GM23338 (cell line): ENCODE measurements at places on chromosomes 7 and 10. TPM values are rescaled to one million over a fixed set of nuclear protein-coding genes. Genes with fewer than 3 reads are reported as not detected.

DNA sequence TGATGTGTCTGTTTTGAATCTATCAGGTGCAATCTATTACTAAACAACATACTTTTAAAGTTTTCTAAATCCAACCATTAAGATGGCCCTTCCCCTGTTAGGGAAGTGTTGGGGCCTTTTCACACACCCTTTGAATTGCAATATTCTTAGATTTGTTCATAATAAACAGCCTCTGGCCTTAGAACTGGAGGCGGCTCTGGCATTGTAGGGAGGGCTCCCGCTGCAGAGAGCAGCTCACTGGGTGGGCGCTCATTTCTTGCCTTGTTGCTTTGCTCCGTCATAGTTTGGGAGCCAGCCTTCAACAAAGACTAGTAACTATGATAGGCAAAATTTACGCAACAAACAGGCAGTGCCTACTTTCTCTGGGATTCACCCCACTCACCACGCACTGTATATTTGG lies 4.2 kb upstream of the HOXA10 start:
- no peak for DNase-seq

Gene ZCCHC24
- 2.0 and 2.9 TPM in 2 replicates for polyA plus RNA-seq

DNA sequence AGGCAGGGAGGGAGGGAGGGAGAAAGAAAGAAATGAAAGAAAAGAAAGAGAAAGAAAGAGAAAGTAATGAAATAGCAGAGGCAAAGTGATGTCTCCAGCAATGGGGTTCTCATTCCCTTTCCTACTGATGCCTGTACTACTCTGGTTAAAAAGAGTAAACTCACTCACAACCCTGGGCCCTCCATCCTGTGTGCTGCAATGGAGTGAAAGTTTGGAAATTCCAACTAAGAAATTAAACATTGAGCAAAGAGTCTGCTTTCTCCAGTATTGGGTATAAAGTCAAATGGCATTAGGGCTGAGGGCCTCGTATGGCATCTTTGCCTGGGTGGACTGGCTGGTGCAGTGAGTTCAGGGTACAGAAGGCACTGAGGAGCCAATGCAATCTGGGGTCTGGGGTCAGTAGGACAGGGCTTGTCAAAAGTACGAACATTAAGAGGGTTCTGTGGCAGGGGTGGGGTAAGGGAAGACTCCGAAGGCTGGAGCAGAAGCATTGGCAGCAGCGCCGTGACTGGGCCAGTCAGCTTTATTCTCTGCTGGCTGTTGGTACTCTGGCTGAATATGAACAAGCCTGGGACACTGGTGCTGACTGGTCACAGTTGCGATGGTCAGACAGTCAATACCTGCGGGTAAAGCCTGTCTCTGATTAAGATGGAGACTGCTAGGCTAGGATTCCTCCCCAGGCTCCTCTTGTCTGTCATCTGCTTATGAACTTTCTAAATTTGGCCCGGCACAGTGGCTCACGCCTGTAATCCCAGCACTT lies 24.1 kb upstream of the TNS3 start:
- no peak for DNase-seq

Gene CACNA2D1
- 5.5 and 7.0 TPM in 2 replicates for polyA plus RNA-seq

DNA sequence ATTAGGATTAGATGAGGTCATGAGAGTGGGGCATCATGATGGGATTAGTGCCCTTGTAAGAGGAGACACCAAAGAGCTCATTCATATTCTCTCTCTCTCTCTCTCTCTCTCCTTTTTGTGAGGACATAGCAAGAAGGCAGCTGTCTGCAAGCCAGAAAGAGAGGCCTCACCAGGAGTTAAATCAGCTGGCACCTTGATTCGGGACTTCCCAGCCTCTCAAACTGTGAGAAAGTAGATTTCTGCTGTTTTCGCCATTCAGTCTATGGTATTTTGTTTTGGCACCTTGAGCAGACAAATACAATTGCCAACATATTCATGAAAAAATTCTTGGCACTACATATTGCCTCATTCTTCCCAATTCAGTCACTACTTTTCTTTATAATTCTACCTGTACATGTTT lies 20.6 kb upstream of the ATAD1 start:
- no peak for DNase-seq

DNA sequence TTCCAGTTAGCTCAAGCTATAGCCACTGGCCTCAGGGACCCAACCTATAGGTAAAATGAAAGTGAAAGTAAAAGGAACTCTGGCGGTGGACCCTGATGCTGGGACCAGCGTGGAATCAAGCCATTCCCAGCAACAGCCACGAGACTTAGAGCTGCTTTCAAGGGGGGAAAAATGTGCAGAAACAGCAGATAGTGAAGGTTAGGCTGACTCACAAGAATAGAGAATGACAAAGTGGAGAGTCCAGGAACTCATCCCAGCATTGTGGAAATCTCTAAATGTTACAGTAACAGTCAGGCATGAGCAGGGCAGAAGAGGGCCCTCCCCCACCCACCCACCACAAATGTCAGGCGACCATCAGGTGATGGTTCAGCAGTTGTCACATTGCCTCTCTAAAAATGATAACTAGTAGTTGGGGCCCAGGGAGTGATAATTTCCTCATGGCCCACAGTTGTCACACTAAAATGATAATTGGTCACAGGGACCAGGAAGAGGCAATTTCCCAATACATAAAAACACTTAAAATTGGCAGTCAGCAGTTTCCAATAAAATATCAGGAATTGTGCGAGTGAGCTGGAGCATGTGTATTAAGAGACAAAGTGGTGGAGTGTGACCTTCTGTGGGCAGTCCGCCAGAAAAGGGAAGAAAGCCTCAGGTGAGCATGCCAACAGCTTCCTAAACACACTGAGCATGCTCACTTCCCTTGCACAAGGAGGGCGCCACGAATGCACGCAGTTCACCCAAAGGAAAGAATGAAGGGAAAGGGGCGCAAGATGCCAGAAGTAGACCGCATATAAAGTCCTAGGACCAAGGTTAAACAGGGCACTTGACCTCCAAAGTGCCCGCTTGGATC lies 129.8 kb upstream of the PPP1R3A start:
- DNase-seq = peak; percentile 23

Gene TMEM184A
- 0.03 and 0.18 TPM in 2 replicates for polyA plus RNA-seq

DNA sequence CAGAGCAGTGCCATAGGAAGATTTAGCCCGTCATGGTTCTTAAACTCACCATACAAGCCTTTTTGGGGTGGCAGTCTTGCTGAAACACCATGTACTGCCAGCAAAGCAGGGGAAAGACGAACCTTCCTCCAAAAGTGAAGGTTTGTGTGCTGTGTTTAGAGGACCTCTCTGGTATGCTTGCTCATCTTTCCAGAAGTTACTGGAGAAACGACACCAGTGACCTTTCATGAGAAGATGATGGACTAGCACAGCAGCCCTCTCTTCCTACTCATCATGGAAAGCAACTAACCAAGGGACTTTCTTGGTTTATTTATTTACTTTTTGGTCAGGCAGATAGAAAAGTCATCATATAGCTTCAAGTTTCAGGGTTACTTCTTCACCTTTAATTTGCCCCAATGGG lies 247.4 kb downstream of the PTEN start:
- DNase-seq = no peak

DNA sequence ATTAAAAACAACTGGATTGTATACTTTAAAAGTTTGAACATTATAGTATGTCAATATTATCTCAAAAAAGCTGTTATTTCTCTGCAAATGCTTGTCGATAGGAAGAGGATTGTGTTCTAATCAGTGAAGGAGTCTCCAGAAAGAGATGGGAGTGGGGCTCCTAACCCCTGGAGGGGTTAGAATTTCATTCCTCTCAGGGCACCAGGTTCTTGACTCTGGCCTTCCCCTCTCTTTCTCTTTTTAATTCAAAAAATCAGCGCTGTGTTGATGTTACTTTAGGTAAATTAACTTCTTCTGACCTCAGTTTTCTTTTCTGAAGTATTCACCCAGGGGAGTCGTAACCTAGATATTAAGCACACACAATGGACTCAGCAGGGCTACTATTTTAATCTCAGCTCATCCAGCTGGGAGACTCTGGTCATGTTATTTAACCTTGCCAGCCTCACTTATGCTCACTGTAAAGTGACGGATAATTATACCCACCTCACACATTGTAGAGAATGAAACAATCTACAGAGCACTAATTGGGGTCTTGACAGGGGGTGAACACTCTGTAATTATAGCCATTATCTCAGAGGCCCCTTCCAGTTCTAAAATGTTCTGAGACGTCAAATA lies 59.4 kb downstream of the GCC1 start:
- no peak for DNase-seq

Gene PLEKHA1
- 16.7 and 25.8 TPM in 2 replicates for polyA plus RNA-seq

DNA sequence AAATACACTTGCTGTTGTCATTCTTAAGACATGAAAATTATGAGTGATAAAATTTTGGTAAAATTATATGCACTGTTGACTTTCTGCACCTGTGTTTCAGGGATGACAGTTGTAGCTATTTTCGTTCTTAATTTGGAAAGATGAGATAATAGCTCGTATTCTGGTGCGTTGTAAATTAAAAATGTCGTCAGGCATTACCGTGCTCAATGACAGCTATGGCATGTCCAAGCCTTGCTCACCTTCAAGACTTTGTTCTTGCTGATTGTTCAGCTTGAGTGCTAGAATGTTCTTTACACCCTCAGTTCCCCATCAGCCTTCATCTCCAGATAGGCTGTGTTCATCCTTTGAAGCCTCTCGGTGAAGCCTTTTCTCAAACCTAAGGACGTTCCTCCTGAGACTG lies 21.5 kb downstream of the TRRAP start:
- no peak for DNase-seq

Gene PRTFDC1
- 7.6 and 9.1 TPM in 2 replicates for polyA plus RNA-seq

Gene MASTL
- polyA plus RNA-seq = 23.4 and 28.2 TPM in 2 replicates

GRCh38 chr7:16881844-16882243 lies at the start of gene AGR3:
TSS of gene AGR3 (minus strand) at chr7:16881983. CDS start at chr7:16878618, 3,365 bp downstream.
- DNase-seq = no peak

- DNase-seq = no peak
Measured at GRCh38 chr10:11678074-11678793, 63.9 kb upstream of the ECHDC3 start.

Gene CCDC172
- 17.6 and 20.6 TPM in 2 replicates for polyA plus RNA-seq

Gene AMZ1
- polyA plus RNA-seq = 2.0 and 4.5 TPM in 2 replicates

Gene SLC18A3
- polyA plus RNA-seq = 0.09 and 0.16 TPM in 2 replicates

DNA sequence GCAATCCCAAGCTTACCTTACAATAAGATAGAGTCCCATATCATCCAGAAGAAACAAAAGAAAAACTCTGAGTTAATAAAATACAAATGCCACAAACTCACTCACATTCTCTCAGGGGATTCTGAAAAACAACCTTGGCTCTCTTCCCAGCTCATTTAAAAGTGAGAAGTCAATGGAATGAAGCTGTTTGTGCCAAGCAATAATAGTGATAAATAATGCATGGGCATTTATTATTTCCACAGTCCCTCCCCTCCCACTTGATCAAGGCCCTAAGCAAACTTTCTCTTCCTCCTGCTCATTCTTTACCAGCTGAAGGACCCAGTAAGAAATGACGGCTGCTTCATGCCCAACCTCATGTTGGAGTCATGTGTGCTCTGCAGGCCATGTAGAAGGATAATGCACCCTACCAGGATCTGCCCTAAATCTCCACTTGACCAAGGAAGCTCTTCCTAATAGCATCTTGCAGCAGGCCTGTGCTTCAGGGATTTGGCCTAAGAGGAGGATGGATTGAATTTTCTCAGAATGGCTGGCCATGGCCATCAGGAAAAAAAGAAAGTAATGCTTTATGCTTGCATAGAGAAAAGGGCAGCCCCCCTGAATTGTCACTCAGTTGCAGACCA lies 451.3 kb downstream of the GPAM start:
- no peak for DNase-seq

DNA sequence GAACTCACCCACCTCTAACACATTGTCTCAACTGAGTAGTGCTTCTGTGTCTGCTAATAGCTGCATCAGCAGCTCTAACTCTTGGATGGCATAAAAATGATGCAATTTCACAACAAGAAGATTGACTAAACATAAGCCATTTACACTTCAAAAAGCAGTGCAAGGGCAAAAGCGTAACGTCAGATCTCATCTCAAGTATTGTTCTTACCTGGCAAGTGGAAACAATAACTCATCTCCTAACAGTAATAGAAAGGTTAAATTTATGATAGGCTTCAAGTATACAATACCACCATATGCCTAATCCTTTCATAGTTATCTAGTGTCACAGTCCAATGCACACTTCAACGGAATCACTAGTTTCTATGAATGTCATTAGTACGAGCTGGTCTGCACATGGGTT lies 14.8 kb downstream of the TPK1 start:
- DNase-seq = no peak

GRCh38 chr10:78716043-78716660 lies 352.6 kb upstream of the ZMIZ1 start:
- DNase-seq = no peak

DNA sequence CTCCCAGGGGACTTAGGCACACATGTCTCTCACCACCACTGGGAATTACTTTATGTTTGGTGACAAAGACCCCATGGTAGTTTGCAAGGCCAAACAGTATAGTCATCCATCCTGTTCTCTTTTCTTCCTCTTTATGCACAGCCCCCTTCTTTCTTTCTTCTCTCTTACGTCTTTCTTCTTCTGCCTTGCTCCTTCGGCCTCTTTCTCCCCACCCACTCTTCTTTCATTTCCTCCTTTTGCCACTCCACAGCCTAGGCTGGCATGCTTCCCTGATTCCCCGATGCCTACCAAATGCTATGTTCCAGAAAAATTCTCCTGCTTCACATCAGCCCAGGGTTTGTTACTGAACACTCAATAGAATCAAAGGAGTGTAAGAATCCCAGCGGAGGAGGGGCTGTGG lies 62.4 kb upstream of the MKLN1 start:
- DNase-seq = no peak

- no peak for DNase-seq
Measured at GRCh38 chr7:94439893-94440381, 45.2 kb downstream of the COL1A2 start.

- DNase-seq = peak; percentile 84
Measured at GRCh38 chr10:103476046-103476768, 2.8 kb downstream of the CALHM3 start.

GRCh38 chr7:51481421-51481820 lies 164.8 kb upstream of the COBL start:
- DNase-seq = no peak

GRCh38 chr10:46314071-46314470 lies 27.3 kb downstream of the ANTXRL start:
- no peak for DNase-seq

DNA sequence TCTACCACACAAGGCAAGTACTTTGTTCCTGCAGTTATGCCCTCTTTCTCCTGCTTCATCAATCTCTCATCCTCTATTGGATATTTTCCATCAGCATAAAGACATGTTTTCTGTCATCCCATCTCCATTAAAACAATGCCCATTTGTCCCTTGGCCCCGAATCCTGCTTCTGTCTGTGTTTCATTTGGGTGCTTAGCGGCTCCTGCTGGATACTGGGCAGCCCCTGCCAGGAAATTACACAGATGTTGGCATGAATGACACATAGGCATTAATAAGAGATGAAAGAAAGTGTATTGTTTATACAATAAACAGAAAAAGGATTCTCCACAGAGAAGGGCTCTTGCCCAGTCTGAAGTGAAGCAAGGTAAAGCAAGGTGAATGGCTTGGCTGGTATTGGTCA lies 765.3 kb downstream of the REEP3 start:
- DNase-seq = no peak

Gene ACTR3C
- polyA plus RNA-seq = 1.8 and 3.5 TPM in 2 replicates

Gene KCND2
- polyA plus RNA-seq = 7.1 and 8.3 TPM in 2 replicates

GRCh38 chr10:92156874-92157773 lies 133.8 kb downstream of the CPEB3 start:
- DNase-seq = no peak

GRCh38 chr7:159117366-159118196 lies 27.1 kb downstream of the VIPR2 start:
- no peak for DNase-seq

GRCh38 chr7:26865094-26865388 lies 651 bp upstream of the SKAP2 start:
- DNase-seq = peak; percentile 80
